ENCODE measurements at places on chromosomes 1 and 21. TPM values are rescaled to one million over a fixed set of nuclear protein-coding genes. Genes with fewer than 3 reads are reported as not detected.

Gene OR2L2
- total RNA-seq = not detected

- no peaks in the 10 kb centered on the region for H3K36me3 ChIP-seq
- no peak for DNase-seq
- no peak overlapping the region for H3K27ac ChIP-seq
- no peaks in the 10 kb centered on the region for H3K4me1 ChIP-seq
- H3K27me3 ChIP-seq = peaks cover 4% of the 10 kb centered on the region
These were observed 11.4 kb downstream of the UBASH3A start for GRCh38 chr21:42414928-42415769.

Gene KLHDC9
- total RNA-seq = 14.1 TPM

Gene SAMD13
- total RNA-seq = 0.41 TPM

Gene OR2T35
- total RNA-seq = not detected

Gene TTC3
- 119 TPM for total RNA-seq

GRCh38 chr21:41115851-41116250 is 52.1 kb upstream of the BACE2 start:
- H3K4me3 ChIP-seq = no peak overlapping the region
- H3K27ac ChIP-seq = no peak overlapping the region
- no peaks in the 10 kb centered on the region for H3K36me3 ChIP-seq

All from sigmoid colon (tissue), 7 donors.